ENCODE measurements at places on chromosomes 6 and 20.
A peak's percentile ranks its signal among the peaks of the same experiment; 100 is the strongest.

GRCh38 chr20:47438464-47439381, 63.0 kb upstream of the NCOA3 start:
- no peak overlapping the region for H3K4me3 ChIP-seq
- DNase-seq = no peak
- H3K36me3 ChIP-seq = no peaks in the 10 kb centered on the region
- no peak overlapping the region for H3K27ac ChIP-seq
- H3K27me3 ChIP-seq = no peaks in the 10 kb centered on the region

DNA sequence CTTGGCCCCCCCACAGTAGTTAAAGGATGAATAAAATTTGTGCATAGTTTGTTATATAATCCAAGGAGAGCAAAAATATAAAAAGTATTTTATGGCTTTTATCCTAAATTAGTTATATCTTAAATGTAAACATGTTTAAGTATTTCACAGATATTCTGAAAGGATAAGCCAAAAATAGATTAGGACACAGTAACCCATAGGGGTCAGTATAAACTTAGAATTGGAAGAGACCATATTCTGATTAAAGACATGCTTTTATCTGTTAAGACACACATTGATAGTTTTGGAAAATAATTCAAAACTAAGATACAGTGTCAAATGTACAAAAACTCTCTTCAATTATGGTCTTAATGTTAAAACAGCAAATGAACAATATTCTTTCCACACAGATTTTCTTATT, 4.5 kb upstream of the SERINC1 start:
- no peaks in the 10 kb centered on the region for H3K27me3 ChIP-seq
- no peak for DNase-seq
- no peaks in the 10 kb centered on the region for H3K4me1 ChIP-seq
- H3K27ac ChIP-seq = no peak overlapping the region

DNA sequence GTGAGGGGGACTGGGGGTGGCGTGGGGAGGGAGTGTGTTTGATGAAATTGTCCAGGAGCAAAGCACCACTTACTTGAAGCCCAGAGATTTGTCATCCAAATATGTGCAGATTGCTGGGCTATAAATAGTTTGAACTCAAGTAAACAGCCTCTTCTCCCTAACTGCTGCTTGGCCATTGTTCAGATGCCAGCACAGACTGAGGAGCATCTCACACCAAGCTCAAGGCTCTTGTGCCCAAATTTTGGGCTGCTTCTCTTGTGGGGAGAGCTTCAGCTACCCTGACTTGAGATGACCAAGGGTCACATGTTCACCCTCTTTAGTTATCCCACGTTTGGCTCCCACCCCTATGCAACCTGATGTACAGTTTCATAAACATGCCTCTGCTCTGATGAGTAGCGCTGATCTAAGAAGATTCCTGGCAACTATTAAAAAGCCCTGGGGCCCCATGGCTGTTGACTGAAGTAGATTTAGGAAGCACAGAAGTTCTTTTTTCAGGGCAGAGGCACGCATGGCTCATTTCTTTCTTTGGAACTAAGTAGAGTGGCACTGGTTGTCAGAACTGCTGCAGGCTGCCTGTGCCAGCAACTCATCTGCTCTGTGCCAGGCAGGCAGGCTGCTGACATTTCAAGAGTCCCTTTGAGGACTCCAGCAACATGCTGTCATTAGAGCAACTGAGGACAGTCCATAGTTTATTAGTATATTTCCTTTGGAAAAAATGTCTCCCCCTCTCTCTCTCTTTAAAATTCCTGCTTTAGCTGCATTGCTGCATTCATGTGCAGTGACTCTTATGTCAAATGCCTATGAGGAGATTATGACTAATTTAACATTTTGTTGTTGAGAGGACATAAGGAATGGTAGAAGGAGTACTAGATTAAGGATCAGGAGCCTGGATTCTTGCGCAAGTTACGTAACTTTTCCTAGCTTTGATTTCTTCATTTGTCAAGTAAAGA, 9.6 kb upstream of the PKIG start:
- peaks cover 33% of the 10 kb centered on the region for H3K4me1 ChIP-seq
- no peaks in the 10 kb centered on the region for H3K27me3 ChIP-seq
- no peaks in the 10 kb centered on the region for H3K36me3 ChIP-seq
- no peak for DNase-seq

GRCh38 chr6:42696526-42697267, 25.7 kb downstream of the PRPH2 start:
- H3K27ac ChIP-seq = no peak overlapping the region
- no peak overlapping the region for H3K4me3 ChIP-seq
- peaks cover 23% of the 10 kb centered on the region for H3K4me1 ChIP-seq
- H3K36me3 ChIP-seq = peaks cover 28% of the 10 kb centered on the region
- no peak for DNase-seq
- H3K27me3 ChIP-seq = no peaks in the 10 kb centered on the region

- peaks cover 30% of the 10 kb centered on the region for H3K27me3 ChIP-seq
- no peak for DNase-seq
- H3K36me3 ChIP-seq = no peaks in the 10 kb centered on the region
- H3K4me1 ChIP-seq = peaks cover 27% of the 10 kb centered on the region
These were observed 104.4 kb downstream of the NCR2 start for GRCh38 chr6:41439524-41440418.

DNA sequence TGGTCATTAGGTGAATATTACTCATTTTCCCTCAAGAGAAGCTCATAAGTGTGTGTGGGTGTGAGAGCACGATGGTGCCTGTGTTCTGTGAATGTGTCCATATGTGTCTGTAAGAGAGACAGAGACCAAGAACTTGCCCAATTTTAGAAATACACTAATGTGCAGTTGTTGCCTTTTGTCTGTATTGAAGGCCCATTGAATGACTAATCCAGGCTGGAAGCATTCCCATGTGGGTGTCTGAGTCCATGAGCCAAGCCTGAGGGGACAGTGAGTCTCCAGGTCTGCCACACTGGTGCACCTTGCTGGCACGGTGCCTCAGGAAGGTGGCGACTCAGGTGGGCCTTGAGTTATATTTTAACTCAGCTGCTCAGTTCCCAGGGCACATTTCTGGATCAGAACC, 25.5 kb upstream of the ASXL1 start:
- no peaks in the 10 kb centered on the region for H3K27me3 ChIP-seq
- H3K4me1 ChIP-seq = peaks cover 46% of the 10 kb centered on the region
- no peak for DNase-seq

DNA sequence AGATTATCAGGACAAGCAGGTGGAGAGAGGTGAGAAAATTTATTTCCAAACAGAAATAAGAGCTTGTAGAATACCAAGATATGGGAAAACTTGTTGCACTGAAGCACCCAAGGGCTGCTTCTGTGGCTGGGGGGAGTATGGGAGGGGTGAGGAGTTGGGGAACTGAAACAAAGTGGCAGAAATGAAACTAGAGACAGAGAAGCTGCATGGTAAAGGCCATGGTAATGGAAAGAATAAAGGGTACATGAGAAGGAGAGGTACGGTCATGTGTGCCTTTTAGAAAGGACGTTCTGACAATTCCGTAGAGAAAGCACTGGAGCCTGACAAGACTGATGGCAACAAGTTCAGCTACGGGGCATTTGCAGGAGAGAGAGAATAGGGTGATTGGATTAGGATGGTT, 51.6 kb upstream of the RIN2 start:
- H3K27ac ChIP-seq = no peak overlapping the region
- DNase-seq = no peak
- no peaks in the 10 kb centered on the region for H3K36me3 ChIP-seq
- no peaks in the 10 kb centered on the region for H3K27me3 ChIP-seq
- H3K4me1 ChIP-seq = no peaks in the 10 kb centered on the region
- H3K4me3 ChIP-seq = no peak overlapping the region

DNA sequence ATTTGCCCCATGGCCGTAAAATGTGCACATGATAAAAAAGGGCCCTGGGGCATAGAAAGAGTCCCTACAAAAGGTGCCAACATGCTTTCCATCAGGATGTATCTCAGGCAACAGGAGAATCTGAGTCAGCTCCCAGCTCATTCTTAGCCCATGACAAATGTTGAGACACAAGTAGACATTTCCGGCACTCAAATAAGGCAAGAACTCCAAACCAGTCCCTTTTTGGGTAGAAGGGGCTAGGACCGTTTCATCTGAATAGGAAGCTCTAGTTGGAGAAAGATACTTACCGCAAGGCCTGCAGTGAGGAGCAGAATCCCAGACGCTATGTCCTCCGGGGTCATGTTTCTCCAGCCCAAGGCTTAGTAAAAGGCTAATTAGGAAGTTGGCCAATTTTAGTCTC, 261.0 kb upstream of the RIN2 start:
- DNase-seq = no peak
- no peak overlapping the region for H3K27ac ChIP-seq
- peaks cover 1% of the 10 kb centered on the region for H3K27me3 ChIP-seq
- H3K4me3 ChIP-seq = no peak overlapping the region

- no peaks in the 10 kb centered on the region for H3K4me1 ChIP-seq
- no peaks in the 10 kb centered on the region for H3K27me3 ChIP-seq
- H3K27ac ChIP-seq = no peak overlapping the region
- DNase-seq = no peak
- no peak overlapping the region for H3K4me3 ChIP-seq
These were observed 13.7 kb downstream of the LAMA5 start for GRCh38 chr20:62353289-62354030.

- H3K4me3 ChIP-seq = no peak overlapping the region
- no peaks in the 10 kb centered on the region for H3K4me1 ChIP-seq
- no peak overlapping the region for H3K27ac ChIP-seq
- H3K27me3 ChIP-seq = peaks cover 16% of the 10 kb centered on the region
- H3K36me3 ChIP-seq = no peaks in the 10 kb centered on the region
These were observed 61.2 kb upstream of the BHLHE23 start for GRCh38 chr20:63067721-63068560.

- no peak overlapping the region for H3K27ac ChIP-seq
- H3K4me1 ChIP-seq = no peaks in the 10 kb centered on the region
- peaks cover 13% of the 10 kb centered on the region for H3K36me3 ChIP-seq
- peaks cover 7% of the 10 kb centered on the region for H3K27me3 ChIP-seq
- no peak for DNase-seq
These were observed 34.4 kb downstream of the EFHC1 start for GRCh38 chr6:52454556-52454955.

- peaks cover 66% of the 10 kb centered on the region for H3K27me3 ChIP-seq
- H3K4me1 ChIP-seq = no peaks in the 10 kb centered on the region
- peak; percentile 45 for DNase-seq
- no peaks in the 10 kb centered on the region for H3K36me3 ChIP-seq
- no peak overlapping the region for H3K27ac ChIP-seq
- H3K4me3 ChIP-seq = no peak overlapping the region
These were observed 77.7 kb upstream of the OLIG3 start for GRCh38 chr6:137571854-137572253.

DNA sequence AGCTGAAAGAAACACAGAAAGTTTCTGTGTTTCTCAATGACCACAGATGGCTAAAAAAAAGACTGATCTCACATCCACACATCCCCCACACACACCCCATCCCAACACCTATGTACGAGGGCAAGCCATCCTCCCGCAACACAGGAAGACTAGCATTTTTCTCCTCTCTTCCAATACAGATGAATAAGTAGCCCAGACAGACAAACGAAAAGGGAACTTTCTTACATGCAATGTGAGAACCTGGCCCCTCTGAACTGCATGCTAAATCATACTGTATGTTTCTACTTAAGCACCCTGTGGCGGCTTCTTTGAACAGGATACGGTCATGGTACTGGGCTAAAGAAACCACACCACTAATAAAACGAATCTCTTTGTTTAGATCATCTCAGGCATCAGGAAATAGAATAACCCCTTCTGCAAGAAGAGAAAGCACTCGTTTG, 116.2 kb downstream of the GMDS start:
- H3K4me1 ChIP-seq = peaks cover 32% of the 10 kb centered on the region
- H3K27ac ChIP-seq = peak overlapping the region; percentile 16
- H3K36me3 ChIP-seq = no peaks in the 10 kb centered on the region
- H3K4me3 ChIP-seq = no peak overlapping the region
- peaks cover 9% of the 10 kb centered on the region for H3K27me3 ChIP-seq
- DNase-seq = no peak
